GM12892 (cell line): ENCODE measurements at places on chromosomes 7 and 10.

GRCh38 chr7:77959080-77959479, 160.5 kb downstream of the PHTF2 start:
- DNase-seq, result no peak

DNA sequence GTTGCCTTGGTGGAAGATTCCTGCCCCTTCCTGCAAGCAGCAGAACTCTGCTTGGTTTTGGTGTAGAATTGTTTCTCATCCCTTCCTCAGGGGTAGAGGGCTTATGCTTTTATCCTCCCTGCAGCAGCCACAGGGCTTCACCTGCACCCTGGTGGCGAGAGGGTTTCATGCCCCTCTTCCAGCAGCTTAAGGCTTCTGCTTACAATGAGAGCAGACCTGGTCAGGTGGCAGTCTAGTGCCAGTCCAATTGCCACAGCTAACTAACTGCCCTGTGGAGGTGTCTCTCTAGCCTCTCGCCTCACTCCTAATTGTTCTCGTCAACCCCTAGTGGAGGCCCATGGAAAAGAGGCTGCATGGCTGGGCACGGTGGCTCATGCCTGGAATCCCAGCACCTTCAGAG, 19.3 kb downstream of the ACBD7 start:
- DNase-seq, result no peak

DNA sequence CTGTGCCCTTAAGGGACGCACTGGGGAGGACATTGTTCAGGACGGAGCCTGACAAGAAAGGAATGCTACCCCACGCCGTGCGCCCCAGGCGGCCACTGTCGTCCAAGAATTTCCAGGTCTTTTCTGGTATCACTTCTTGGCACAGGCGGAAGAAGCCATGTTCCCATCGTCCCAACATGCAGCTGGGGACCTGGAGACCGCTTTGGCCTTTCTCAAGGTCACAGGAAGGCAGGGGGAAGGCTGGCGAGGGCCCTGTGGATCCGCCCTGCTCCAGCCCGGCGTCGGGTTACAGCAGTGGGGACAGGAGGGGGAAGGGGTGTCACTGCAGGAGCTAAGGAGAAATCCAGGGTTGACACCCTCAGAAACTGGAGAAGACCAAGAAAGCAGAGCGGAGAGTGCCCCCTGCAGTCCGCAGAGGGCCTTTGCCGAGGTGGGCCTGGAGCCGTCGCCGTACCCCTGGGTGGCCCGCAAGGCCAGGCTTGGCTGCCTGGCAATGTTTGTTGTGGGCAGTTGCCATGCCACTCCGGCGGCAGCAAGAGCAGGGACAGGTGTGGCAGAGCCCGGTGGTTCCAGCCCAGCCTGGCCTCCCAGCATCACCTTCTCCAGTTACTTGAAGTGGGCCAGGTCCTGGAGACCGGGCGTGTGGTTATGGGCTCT, 104.1 kb downstream of the LHPP start:
- no peak for DNase-seq

GRCh38 chr7:94897541-94897940, 9.9 kb upstream of the PPP1R9A start:
- no peak for DNase-seq

- no peak for DNase-seq
Measured at GRCh38 chr7:30683816-30684215, 1.6 kb upstream of the CRHR2 start.

DNA sequence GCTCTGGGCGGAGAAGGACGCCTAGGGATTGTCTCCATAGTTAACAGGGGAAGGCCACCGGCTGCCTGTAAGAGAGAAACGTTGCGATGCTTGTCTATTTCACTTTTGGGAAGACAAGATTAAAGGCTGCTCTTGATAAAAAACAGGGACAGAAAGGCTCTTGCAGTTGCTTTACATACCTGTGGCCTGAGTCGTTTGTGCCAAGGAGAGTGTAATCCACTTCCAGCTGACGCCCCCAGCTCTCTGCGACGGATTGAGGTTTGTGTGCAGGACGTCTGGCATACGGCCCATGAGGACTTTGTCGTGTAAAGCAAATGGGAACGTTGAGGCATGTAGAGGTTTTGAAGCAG, 1.1 kb downstream of the MAP3K8 start:
- no peak for DNase-seq

DNA sequence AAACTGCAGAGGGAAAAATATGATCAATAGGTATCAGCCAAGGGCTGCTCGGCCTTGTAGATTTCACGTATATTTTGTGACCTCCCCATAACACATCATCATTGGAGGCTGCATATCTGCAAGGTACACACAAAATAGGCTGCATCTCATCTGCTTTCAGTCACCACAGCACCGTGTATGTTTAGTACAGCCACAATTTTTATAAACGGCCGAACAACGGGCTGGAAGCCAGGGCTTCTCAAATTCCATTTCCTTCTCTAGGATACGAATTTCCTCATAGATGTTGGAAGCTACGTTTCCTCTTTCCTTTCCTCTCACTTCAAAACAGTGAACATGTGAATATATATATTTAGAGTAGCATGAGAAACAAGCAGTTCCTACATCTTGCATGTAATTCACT, 20.2 kb upstream of the FOXK1 start:
- no peak for DNase-seq

- no peak for DNase-seq
Measured at GRCh38 chr10:90484518-90484917, 373.3 kb downstream of the HTR7 start.
